Renal pelvis (tissue), 12 donors: ENCODE measurements at places on chromosomes 6 and 20. TPM values are rescaled to one million over a fixed set of nuclear protein-coding genes. Genes with fewer than 3 reads are reported as not detected.

GRCh38 chr20:13295637-13296036 lies 74.6 kb downstream of the ISM1 start:
- DNase-seq, result no peak

GRCh38 chr6:70586114-70586513 lies 19.4 kb downstream of the SDHAF4 start:
- DNase-seq, result no peak

DNA sequence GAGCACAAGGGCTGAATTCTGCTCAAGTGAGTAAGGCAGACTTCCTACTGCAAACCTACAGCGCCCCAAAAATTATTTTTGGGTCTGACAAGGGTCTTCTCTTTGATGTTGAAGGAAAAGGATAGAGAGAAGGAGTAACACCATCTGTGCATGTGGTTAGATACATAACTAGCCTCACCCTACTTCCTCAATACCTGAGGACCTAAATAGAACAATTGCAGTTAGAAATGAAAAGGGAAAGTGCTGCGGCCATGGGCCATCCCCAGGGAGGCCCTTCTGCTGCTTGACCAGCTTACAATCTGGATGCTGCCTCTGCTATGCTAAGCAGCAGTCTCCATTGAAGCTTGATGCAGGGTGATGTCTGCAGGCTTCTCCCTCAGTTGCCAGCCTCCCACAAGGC lies 63.2 kb upstream of the ARMH2 start:
- DNase-seq, result no peak

- DNase-seq, result no peak
Measured at GRCh38 chr6:133631421-133631820, 257.5 kb upstream of the TCF21 start.

DNA sequence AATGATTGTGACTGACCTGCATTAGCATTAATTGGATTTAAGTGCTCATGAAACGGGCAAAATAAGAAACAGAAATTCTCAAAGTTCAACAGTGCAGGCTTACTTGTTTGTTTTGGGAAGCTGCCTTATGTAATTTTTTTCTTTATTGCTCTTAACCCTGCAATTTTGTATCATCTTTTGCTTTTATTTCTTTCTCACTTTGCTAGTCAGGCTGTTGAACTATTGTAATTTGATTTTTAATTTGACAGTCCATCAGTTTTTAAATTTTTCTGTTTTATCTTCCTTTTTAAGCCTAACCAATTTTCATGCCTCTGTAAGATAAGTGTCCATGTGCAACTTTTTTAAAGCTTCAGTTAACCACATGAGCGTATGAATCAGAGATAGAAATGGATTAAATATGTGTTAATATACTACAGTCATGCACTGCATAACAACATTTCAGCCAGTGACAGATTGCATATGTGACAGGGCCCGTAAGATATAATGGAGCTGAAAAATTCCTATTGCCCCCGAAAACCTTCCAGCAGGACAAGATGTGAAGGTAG lies 44.6 kb downstream of the PEX7 start:
- DNase-seq, result peak; percentile 7

DNA sequence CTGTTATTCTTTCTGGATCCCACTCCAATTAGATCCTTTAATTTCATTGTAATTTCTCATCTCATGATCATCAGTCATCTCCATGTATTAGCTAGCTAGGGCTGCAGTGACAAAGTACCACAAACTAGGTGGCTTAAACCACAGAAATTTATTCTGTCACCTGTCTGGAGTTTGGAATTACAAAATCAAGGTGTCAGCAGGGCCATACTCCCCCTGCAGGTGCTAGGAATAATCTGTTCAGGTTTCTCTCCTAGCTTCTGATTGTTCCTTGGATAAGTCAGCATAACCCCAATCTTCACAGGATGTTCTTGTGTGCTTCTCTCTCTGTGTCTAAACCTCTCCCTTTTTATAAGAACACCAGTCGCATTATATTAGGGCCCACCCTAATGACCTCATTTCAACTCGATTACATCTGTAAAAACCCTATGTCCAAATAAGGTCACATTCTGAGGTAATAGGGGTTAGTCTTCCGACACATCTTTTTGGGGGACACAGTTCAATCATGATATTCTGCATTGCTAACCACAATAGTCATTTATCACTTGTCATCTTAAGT lies 40.5 kb downstream of the BEND6 start:
- DNase-seq, result no peak

- DNase-seq, result no peak
Measured at GRCh38 chr6:39793516-39793915, 1.3 kb downstream of the DAAM2 start.

GRCh38 chr6:82277686-82278085 lies 30.1 kb upstream of the IBTK start:
- DNase-seq, result no peak

- no peak for DNase-seq
Measured at GRCh38 chr6:152571089-152571488, 66.1 kb downstream of the SYNE1 start.

DNA sequence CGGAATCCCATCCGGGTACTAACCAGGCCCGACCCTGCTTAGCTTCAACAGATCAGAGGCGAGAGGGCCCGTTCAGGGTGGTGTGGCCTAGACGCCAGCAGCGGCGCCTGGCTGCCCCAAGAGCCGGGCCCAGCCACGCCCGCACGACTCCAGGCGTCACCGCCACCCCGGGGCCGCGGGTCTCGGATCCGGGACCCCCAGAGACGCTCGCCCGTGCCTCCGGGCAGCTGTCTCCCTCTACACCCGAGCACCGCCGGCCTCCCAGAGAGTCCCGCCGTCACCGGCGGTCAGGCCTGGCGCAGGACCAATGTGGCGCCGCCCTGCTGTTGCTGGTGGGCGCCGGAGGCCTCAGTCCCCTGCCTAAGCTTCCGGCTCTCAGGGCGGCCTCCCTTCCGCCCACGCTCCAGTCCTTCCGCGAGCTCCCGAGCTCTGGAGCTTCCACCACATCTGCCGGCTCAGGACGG lies 441.2 kb upstream of the DEFB115 start:
- DNase-seq, result no peak

DNA sequence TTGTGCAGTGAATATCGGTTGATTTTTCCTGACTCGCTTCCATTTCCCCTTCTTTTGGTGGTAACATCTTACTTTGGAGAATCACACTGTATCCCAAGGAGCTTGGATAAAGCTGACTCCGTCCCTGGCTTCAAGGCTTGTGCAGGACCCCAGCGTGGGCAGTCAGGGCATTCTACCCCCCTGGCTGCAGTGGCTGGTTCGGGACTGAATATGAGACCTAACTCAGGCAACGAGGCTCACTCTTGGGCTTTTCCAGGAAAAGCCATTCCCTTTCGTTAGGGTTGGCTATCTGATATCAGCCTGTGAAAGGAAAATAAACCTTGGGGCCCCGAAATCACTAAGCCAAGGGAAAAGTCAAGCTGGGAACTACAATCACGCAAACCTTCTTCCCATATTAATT lies 30.1 kb upstream of the GJA1 start:
- DNase-seq, result no peak

DNA sequence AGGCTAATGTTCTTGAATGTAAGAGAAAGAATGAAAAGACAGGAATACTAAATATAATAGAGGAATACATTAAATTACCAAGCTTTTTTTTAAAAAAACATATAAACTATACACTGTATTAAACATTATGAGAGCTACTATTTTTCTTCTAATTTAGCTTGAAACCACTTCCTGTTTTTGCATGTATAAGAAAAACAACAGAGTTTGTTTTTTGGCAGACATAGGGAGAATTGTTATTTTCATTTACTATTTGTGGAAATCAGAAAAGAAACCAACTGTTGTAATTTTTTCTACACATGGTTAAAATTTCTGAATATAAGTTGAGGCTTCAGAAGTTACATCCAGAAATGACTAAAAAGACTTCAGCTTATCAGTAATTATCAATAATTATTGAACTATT lies 991.8 kb upstream of the GJE1 start:
- no peak for DNase-seq

GRCh38 chr6:17580518-17581048 lies 19.5 kb upstream of the FAM8A1 start:
- DNase-seq, result no peak

- DNase-seq, result no peak
Measured at GRCh38 chr6:21664314-21665109, 71.0 kb downstream of the SOX4 start.

DNA sequence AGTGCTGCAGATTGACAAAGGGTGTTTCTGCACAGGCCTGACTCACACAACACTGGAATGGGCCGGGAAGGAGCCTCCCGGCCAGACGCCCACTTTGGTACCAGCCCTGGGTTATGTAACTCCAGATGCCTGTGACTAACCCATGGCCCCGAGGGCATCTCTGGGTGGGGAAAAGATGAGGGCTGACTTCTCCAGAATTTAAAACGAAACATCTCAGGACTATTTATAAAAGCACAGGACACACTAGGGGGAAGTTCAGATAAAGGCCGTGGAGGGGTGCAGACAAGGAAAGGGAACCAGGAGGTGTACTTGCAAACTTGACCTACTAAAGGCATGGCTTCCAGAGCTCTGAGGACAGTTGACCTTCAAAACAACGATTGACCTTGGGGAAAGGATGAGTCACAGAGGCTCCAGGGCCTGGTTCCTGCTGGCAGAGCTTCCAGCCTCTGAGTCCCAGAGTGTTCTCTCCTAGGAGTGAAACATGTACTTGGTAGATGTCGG lies 196.9 kb downstream of the NFATC2 start:
- DNase-seq, result no peak

- peak; percentile 34 for DNase-seq
Measured at GRCh38 chr6:130019326-130020072, 1.1 kb downstream of the L3MBTL3 start.

DNA sequence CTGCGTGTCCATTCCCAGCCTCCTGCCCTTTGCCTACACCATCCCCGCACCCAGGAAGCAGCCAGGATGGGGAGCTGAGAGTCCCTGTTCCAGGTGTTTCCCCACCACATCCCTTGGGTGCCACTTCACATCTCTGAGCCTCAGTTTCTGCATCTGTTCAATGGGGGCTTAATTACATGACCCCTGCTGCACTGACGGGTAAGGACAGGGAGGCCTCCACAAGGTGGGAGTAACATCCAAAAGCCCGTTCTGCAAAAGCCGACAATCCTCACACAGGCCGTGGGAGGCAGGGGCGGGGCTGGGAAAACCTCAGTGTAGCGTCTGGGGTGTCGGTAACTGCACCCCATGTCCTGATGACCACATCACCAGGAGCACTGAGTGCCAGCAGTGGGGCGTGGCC lies 41.3 kb downstream of the GRM4 start:
- DNase-seq, result no peak

- DNase-seq, result no peak
Measured at GRCh38 chr6:114634016-114634415, 291.2 kb upstream of the HS3ST5 start.

DNA sequence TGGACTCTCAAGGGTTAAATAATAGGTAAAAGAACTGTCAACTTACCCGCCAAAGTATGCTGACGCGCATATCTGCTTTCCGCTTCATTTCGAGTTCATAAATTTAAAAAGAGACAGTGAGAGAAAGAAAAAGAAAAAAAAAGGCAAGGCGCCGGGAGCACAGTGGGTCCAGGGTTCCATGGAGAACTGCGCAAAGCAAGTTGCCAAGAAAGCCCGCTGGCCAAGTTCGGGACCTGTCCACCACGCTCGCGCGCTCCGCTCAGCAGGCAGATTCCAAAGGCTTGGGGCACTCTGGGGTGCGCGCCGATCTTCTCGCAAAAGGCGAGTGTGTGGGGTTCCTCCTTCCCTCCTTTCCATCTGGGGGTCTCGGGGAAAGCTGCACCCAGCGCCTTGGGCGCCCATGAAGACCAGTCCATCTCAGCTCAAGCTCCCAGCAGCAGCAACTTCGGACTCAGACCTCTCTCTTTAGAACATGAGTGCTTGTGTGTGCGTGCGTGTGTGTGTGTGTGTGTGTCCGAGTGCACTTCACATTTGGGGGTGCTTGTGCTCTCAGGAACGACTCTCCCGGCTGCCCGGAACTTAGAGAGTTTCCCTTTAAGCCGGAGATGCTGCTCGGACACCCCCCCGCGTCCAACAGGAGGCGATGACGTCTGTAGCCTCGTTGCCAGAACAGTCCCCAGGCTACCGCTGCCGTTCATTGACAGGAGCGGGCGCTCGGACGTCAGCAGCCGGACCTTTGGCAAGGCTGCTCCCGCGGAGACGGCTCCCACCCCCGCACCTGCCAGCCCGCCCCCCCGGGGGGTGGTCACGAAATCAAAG lies 180.0 kb downstream of the TBXT start:
- peak; percentile 83 for DNase-seq

DNA sequence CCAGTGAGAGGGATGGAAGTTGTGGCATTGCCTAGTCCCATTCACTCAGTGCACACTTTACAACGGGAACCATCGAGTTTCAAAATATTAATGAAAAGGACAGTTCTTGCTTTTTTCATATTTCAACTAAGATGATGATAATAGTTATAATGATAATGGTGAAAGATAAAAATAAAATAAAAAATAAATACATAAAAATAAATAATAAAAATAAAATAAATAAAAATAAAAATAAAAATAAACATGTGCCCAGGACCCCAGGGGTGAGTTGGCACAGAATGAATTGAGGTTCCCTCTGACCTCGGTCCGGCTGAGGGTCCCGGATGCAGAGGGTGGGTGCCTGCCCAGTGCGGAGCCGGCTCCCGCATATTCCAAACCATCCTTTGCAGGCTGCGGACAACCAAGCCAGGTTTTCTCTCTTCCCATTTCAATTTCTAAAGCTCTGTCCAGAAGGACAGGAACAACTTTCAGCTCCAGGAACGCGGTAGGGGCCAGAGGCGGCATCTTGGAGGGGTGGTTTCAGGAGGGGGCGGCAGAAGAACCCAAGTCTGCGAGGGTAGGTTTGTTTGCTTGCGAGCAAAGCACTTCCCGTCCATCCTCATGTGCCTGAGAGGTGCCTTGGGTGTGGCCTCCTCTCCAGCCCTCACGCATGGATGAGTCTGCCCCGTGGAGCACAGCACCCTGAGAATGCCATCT lies 236.8 kb downstream of the DLL1 start:
- DNase-seq, result no peak

GRCh38 chr6:85677234-85677956 lies 34.7 kb upstream of the SYNCRIP start:
- no peak for DNase-seq

GRCh38 chr6:26311012-26311384 lies 54.0 kb upstream of the BTN3A2 start:
- DNase-seq, result no peak

Gene LRRC73
- polyA plus RNA-seq, result 1.4 TPM

Gene OCSTAMP
- polyA plus RNA-seq, result not detected

Gene RAB5IF
- polyA plus RNA-seq, result 59.8 TPM

Gene SYNDIG1
- polyA plus RNA-seq, result 9.2 TPM

Gene RAET1G
- 1.4 TPM for polyA plus RNA-seq

Gene FGD2
- 2.8 TPM for polyA plus RNA-seq

Gene C6orf58
- 0.52 TPM for polyA plus RNA-seq

Gene MMUT
- 44.8 TPM for polyA plus RNA-seq

Gene TBX18
- polyA plus RNA-seq, result 9.6 TPM

Gene SSTR4
- polyA plus RNA-seq, result not detected

Gene ERVFRD-1
- polyA plus RNA-seq, result 0.07 TPM

Gene CPXM1
- polyA plus RNA-seq, result 200 TPM

Gene OPRM1
- 0.06 TPM for polyA plus RNA-seq

Gene VWA7
- 13.1 TPM for polyA plus RNA-seq

Gene C20orf202
- 0.30 TPM for polyA plus RNA-seq

Gene IMPG1
- polyA plus RNA-seq, result 4.2 TPM
